ENCODE measurements at places on chromosomes 13 and 19.
A peak's percentile ranks its signal among the peaks of the same experiment; 100 is the strongest.

- peak; percentile 46 for DNase-seq
Observed at GRCh38 chr19:17205237-17206140, 9.7 kb upstream of the USE1 start.

- DNase-seq: no peak
Observed at GRCh38 chr19:7578127-7578526, 17.5 kb upstream of the CAMSAP3 start.

DNA sequence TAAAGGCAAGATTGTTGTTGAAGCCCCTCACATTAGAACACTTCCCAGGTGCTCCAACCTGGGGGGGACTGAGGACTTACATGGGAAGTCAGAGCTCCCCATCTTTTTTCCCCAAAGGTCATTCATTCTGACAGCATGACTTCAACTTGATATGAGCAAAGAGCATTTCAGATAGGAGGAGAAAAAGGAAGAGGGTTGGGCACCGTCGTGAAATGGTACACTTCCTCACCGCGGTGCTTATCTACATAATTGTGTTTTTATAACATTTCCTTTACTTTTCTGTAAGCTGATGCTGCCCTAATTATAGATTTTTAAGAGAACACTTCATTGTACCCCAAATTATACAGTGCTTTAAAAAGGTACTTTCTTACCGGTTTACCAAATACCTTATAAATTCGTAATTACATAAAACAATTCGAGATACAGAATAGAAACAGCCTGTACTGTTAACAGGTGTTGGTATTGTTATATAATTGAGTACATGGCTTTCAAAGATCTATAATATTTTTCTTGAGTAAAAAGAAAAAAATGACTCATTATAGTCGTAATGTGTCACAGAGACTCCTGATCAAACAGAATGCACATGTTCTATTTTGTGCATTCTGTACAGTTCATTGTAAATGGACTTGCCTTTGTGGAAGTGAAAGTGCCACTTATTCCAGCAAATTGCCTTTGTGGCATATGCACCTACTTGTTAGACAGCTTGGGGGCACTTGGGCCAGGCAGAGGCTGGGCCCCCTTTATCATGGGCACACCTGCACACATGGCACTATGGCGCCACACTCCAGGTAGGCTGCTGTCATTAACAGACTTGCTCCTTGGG, 81.8 kb downstream of the GGACT start:
- no peak for DNase-seq

GRCh38 chr19:35792312-35792711, 16.9 kb downstream of the ARHGAP33 start:
- DNase-seq: no peak

- DNase-seq: peak; percentile 74
Observed at GRCh38 chr19:35213663-35214632, 14.6 kb downstream of the FAM187B start.

DNA sequence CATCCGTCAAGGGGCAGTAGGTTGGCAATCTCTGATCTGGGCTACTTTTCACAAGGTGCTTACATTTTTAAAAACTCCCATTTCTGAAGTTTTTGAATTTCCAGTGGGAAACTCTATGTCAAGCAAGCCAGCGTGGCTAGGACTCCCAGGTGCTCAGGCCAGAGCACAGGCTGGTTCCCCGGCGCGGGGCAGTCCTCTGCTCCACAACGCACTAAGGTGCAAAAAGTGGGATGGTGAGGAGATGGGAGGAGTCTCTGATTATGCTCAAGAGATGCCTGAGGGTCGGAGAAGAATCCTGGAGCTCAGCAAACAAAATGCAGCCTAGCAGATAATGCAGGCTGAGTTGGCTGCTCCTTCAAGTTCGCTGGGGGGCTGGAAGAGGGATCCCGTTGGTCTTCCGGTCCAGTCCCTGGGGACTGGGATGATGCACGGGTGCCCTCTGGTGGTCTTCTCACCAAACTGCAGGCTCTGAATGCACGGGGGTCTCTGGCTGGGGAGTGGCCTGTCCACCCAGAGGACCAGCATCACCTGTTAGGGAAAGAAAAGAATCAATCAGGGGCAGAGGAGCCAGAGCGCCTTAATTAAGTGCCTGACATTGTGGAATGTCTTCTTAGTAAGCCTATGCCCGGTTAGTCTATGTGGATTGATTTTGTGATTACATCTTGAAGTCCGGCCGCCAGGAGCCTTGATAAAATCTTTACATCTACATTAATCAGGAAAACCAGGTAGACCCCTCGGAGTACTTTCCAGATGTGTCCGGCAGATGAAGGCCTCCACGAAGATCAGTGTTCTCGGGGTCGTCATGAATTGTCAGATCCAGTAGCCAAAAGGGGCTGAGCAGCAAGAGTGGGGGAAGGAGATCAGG, 244.4 kb upstream of the MAB21L1 start:
- DNase-seq: no peak

DNA sequence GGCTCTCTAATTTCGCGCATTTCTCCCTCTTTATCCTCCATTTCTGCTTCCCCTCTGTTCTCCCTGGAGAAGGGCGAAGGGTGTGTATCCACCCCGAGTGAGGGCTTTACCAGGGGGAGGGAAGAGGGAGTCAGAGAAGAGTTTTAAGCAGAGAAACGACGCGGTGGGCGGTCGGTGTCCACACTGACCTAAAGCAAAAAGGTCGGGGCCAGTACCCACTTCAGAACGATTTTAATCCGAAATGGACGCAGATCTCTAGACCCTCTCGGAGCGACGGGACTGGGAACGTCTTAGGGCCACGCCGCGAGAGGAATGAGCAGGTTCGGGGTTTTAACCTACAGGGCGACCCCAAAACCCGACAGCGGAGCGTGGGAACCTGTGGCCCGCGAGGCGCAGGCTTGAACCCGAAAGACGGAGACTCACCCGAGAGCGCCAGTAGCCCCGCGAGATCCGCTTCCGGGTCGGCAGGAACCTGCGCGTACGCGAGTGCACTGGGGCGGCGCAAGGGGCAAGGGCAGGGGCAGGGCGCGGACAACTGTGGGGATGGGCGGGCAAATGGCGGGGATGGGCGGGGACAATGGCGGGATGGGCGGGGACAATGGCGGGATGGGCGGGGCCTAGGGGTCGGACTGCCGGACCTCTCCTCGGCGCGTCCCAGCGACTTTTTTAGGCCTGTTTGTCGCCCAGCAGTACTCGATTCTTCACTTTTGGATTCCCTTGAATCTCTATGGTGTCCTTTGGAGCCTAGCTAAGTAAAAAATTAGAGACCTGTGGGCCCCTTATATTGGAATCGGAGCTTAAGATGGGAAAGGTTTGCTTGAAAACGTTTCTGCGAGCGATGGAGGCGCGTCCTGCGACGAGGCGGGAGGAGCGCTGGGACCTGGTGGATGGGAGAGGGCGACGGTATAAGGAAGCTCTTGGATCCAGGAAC, at the start of gene ZNF677:
ZNF677 (minus strand) TSS at position 463 of the 931 bp plus-strand sequence. CDS start 3,323 bp downstream, outside the sequence.
- peak; percentile 75 for DNase-seq

DNA sequence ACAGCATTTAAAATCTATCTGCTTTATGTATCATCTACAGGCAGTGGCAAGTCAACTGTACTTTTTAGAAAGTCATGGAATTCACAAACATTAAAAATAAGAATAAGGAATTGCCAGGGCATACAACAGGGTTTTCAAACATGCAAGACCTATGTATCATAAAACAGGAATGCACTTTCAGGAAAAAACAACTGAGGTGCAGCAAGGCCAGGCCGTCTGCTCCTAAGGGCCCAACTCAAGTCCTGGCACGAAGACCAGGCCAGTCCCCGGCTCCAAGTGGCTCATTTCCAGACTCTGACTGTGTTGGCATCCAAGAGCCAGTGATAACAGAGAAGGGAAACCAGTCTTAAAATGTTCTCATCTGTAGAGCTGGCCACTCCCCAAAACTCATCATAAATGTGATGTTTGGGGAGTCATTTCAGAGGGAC, 7.1 kb downstream of the RFX2 start:
- DNase-seq: no peak

DNA sequence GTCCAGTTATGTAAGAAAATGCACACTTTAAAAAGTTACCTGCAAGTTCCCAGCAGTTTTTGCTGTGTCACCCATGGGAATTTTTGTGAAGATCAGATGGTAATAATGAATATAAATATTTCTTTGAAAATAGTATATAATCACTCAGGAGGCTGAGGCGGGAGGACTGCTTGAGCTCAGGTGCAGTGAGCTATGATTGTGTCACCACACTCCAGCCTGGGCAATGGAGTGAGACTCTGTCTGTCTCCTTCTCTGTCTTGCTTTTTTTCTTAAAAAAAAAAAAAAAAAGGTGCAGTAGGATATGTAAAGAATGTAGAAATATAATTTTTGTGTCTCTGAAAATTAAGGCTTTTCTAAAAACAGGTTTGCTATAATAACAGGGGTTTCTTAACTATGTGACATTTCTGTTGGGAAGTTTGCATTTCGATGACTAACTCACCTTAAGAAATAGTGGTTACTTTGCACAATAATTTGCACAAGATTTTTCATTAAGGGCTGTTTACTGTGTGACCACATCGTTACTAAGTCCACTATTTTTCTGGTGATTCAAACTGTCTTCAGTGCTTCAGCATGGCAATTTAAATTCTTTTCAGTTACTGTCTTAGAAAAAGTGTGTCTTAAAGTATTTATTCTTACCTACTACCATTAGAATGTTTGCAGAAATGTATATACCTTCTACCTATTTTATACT, 37.3 kb downstream of the DNAJC3 start:
- DNase-seq: no peak

DNA sequence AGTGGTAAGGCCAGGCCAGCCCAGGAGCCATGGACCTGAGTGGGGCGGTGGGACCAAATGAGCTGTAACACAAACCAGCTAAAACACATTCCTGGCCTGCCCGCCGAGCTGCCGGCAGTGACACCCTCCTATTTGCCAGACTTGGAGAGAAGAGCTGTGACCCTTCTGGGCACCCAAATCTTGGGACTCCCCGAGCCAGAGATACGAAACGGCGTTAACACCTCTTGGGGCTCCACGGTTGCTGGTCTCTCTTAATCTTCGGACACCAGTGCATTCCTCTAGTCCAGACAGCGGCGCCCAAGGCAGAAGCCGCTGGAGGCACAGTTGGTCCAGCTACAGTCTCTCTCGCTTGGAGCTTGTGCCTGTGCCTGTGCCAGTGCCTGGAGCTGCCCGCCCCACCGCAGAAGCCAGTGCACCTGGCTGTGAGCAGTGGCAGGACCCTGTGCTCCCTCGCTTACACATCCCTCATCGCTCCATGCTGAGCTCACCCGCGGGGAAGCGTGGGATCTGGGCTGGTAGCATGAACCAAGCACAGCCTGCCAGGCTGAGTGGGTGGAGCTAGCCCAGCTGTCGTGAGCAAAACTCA, 147.2 kb upstream of the KLHL1 start:
- no peak for DNase-seq

GRCh38 chr13:94661406-94661805, 50.9 kb downstream of the SOX21 start:
- DNase-seq: no peak

- DNase-seq: no peak
Observed at GRCh38 chr19:5079071-5079774, 110.3 kb downstream of the KDM4B start.

Data from stimulated activated CD4-positive, alpha-beta T cell treated with anti-CD3 and anti-CD28 coated beads, Interleukin-2, amount 100 ng/mL, for 4 hours (primary cell).